Activated naive CD8-positive, alpha-beta T cell treated with anti-CD3 and anti-CD28 coated beads, Interleukin-2, amount 10 ng/mL, durations not matched to agents 7 days and 5 days (primary cell): ENCODE measurements at places on chromosomes 12 and 14.

DNA sequence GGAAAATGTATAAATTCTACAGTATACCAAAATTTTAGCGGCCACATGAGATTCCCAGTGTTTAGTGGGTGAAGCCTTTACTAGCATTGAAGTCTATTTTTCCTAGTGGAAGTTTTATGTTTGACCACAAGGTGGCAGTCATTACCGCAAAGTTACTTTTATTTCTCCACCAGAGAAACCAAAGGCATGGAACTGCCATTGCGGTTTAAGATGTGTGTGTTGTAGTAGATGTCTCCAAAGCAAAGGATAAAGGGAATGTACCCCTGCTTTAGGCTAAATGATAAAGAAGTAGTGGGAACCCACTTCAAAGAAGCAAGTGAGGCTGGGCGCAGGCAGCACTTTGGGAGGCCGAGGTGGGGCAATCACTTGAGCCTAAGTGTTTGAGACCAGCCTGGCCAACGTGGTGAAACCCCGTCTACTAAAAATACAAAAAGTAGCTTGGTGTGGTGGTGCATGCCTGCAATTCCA is 140.5 kb downstream of the PRKCH start:
- DNase-seq = no peak

DNA sequence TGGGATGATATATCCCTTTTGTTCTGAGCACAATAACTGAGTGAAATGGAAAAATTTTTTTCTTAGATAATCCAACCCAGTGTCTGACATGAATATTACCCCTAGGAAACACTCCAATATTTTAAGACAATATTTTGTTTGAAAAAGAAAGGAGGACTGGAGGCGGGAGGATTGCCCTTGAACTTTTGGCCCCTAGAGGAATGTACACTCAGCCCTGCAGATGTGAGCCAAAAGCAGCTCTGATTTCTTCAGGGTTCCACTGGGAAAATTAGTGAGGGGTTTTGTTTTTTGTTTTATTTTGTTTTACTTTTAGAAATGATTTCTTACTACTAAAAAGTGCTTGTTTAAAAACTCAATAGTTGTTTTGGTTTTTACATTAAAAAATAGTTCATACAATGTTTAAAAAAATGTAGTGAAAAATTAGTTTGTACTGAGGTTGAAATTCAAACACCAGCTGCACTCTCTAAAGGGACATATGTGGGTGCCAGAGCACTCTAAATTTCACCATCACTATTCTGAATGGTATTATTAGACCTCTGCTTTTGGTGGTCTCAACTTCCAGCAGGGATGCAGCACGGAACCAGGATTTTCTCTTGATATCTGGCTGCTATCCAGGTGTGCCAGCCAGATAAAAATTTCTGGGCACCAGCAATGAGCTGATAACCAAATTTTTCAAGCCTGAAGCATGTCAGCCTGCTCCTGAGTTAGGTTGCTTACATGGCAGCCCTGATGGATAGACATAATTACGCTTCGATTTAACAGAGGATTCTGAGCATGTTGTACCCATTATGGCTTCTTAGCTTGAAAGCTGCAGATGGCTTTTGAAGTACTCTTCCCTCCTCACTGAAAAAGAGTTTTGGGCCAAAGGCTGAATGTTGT is 141.9 kb downstream of the ANO6 start:
- no peak for DNase-seq

- no peak for DNase-seq
Measured at GRCh38 chr12:117789195-117789912, 179.4 kb downstream of the KSR2 start.

GRCh38 chr12:53097207-53097563 is 282 bp upstream of the IGFBP6 start:
- DNase-seq = peak; percentile 25

DNA sequence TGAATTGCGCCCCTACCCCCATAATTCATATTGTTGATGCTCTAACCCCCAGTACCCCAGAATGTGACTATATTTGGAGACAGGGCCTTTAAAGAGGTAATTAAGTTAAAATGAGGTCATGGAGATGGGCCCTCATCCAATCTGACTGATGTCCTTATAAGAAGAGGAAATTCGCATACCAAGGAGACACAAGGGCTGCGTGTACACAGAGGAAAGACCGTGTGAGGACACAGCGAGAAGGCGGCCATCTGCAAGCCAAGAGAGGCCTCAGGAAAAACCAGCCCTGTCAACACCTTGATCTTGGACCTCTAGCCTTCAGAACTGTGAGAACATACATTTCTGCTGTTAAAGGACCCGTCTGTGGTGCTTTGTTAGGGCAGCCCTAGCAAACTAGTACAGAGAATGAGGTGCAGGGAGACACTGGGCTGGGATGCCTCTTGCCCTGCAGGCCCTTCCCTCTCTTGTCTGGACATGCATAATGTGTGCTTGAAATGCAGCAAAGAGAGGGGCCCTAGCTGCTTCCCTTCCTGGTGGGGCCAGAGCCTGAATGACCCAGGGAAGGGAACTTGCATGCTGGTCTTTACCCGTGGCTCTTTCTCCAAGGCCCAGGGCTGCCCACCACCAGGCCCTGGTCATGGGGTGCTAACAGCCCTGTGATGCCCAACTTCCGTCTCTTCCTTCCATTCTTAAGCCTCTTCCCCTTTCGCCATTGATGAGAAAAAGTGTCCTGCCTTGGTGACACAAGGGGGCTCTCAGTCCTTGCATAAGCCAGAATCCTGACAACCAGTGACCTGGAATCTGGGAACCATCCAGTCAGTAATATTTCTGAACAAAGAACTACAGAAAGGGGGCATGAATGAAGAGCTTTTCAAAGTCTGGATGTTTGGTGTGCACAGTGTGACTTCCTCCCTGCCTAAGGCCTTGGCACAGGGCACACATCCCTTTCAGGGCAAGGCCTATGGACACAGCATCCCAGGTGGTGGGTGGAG is 50.0 kb upstream of the GPATCH2L start:
- DNase-seq = no peak

DNA sequence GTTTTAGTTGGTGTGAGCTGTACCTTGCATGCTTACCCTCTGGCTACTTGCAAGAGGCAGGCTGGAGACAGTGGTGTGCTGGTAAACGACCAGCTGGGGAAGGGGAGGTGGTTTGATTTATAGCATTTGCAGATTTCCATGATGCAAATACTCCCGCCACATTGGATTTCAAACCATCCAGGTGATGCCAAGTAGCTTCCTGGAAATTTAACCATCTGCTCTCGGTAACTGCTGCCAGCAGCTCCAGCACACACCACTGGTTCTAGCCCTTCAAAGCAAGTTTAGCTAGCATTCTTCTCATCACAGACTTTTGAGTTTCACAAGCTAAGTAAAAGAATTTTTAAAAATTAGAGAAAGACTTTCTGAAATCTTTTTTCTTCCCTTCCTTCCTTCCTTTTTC is 104.5 kb upstream of the AMIGO2 start:
- DNase-seq = no peak

- no peak for DNase-seq
Measured at GRCh38 chr12:105487963-105488362, 157.5 kb downstream of the C12orf75 start.

- no peak for DNase-seq
Measured at GRCh38 chr14:75051556-75051899, 261 bp upstream of the MLH3 start.

GRCh38 chr12:109782326-109782703 is 50.9 kb downstream of the TRPV4 start:
- no peak for DNase-seq

- DNase-seq = no peak
Measured at GRCh38 chr14:30214014-30214413, 286.4 kb upstream of the PRKD1 start.

GRCh38 chr12:10802587-10802986 is at the start of gene TAS2R7:
Gene TAS2R7 (minus strand): TSS chr12:10802627. CDS start chr12:10802570, 57 bp downstream.
- DNase-seq = no peak
